ENCODE measurements at places on chromosomes 12 and 14.

DNA sequence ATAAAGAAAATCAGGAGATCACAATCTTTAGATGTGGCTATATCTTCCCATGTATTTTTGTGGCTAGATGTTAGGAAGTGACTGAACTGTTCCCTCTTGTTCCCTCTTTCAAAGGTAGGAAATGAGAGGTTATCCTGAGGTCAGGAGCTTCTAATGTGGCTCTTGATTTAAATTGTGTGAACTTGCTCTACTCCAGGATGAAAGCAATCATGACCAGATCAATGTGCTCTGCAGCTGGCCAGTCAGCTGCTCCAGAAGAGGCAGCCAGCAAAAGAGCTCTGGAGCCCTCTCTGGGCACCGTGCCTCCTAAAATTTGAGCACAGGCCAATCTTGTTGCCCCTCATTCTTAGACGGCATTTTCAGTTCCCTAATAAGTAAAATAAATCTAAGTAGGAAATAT, 32.0 kb downstream of the CDK17 start:
- DNase-seq: no peak

- DNase-seq: no peak
Observed at GRCh38 chr14:65346895-65347294, 65.6 kb upstream of the FUT8 start.

GRCh38 chr12:112788205-112788604, 3.3 kb upstream of the RPH3A start:
- no peak for DNase-seq

DNA sequence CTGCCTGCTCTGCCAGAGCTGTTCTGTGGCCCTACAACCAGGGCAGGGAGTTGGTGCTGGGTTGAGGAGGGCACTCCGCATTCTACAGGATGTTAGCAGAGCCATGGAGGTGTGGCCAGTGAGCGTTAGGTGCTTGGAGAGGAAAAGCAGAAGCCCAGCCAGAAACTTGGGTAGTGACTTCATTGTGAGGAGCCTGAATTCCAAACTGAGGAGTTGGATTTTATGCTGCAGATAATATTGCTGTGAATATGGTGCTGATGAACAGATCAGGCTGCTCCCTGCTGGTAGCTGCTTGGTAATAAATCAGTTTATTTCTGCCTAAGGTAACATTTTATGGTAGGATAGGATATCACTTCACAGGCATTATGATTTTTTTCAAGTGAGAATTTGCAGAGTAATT, 7.1 kb upstream of the CCDC175 start:
- no peak for DNase-seq

- DNase-seq: no peak
Observed at GRCh38 chr12:28500373-28501024, 310.2 kb downstream of the CCDC91 start.

- DNase-seq: no peak
Observed at GRCh38 chr12:30753233-30753632, 1.5 kb downstream of the CAPRIN2 start.

- no peak for DNase-seq
Observed at GRCh38 chr14:58752289-58752688, 114.5 kb downstream of the DACT1 start.

DNA sequence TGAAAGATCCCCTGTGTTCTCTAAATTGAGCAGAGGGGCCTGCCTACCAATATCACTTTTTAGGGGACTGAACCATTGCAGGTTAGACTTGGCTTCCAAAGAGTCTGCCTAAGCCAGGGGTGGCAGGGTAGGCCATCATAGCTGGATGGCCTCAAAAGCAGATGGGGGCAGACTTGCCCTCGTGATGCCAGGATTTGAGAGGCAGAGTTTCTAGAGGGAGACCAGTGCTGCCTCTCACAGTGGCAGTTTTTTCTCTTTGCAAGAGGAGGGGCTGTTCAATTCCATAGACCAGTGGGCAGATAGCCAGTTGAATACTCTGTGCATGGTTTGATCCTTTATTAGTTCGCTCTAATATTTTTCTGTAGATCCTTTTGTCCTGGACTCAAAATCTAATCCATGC, 23.8 kb upstream of the SMCO2 start:
- DNase-seq: no peak

DNA sequence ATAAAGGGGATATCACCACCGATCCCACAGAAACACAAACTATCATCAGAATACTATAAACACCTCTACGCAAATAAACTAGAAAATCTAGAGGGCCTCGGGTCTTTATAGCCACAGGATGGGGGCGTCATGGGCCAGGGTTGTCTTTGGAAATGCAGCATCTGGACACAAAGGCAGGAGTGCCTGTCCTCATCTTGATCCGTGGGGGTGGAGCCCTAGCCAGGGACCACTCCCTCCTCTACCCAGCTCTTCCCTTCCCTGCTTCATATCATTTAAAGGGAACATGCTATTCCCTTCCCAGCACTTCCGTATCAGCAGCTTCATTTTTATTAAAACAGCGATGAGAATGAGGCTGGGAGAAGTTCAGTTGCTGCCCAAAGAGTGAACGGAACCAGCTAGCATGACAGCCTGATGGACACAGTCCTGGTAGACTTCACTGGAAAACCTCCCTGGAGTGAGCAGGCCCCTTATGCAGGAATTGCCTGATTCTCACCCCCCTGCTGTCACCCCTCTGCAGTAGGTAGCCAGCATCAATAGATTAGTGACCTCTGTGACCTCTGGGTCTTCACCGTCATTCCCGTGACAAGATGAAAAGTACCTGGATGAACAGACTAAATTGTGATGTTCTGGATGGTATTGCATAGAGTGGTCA, 251.4 kb upstream of the RGS6 start:
- no peak for DNase-seq

GRCh38 chr12:116604178-116604895, 45.2 kb downstream of the MAP1LC3B2 start:
- DNase-seq: no peak

DNA sequence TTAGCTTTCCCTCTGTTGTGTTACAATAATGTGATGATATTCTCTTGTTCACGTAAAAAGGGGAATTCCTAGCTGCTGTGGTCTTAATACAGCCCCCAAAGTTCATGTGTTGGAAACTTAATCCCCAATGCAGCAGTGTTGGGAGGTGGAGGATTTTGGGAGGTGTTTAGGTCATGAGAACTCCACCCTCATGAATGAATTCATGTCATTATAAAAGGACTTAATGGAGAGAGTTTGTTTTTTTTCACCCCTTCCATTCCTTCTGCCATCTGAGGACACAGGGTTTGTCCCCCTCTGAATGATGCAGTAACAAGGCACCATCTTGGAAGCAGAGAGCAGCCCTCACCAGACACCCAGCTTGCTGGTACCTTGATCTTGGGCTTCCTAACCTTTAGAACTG, 253.4 kb upstream of the DDHD1 start:
- DNase-seq: no peak

- DNase-seq: no peak
Observed at GRCh38 chr14:100221533-100222223, 17.3 kb upstream of the YY1 start.

GRCh38 chr12:47021298-47021697, 58.1 kb upstream of the PCED1B start:
- DNase-seq: no peak

- DNase-seq: no peak
Observed at GRCh38 chr12:98725476-98726247, 80.6 kb downstream of the APAF1 start.

DNA sequence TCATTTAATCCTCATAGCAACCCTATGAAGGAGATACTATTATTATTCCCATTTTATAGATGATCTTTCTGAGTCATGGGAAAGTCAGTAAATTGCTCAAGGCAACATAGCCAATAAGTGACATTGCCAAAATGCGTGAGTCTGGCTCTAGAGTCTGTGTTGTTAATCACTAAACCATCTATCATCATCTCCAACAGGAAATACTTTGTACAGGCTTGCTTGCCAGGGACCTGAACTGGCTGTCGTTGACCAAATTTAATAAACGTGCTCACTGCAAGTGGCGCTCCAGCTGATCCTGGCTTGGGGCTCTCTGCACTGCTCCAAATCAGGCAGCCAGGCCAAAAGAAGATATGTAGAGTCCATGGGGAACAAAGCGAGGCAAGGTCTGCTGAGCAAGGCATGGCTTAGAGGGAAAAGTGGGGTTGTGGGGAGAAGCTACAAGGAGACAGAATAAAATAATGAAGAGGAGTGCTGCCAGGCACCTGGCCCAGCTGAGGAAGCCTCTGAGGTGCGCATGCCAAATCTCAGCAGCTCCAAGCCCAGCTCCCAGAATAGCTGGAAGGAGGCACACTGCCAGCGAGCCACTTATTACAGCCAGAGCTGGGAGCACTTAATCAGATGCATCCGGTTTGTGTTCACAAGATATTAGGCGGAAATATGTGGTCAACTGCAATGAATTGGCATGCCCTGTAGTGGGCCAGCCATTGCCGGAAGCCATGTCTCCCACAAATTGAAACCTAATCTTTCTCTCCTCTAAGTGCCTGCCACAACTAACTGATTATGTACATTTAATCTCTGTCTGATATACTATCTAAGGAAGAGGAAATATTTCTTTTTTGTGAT, 43.3 kb upstream of the PTPRO start:
- peak; percentile 79 for DNase-seq

- no peak for DNase-seq
Observed at GRCh38 chr14:52402812-52403526, 88.9 kb downstream of the PTGER2 start.

DNA sequence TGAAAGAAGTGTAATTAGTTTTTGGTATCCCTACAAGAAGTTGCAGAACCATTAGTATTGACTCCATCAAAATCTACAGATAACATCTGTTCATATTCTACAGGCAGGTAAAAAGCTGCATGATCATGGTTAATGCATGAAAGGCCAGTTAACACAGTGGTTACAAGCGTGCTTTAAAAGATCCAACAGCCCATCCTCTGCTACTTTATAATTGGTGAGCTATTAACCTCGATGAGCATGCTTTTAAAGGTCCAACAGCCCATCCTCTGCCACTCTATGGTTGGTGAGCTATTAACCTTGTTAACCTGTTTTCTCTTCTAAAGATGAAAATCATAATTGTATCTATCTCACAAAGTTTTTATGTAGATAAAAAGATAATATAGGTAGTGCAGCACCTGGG, 289.3 kb downstream of the DUSP6 start:
- DNase-seq: no peak

All from thoracic aorta (tissue), 2 donors.